Activated B cell treated with CpG ODN at 0.5 μM for 24 hours (primary cell): ENCODE measurements at places on chromosomes 2 and 18. TPM values are rescaled to one million over a fixed set of nuclear protein-coding genes. Genes with fewer than 3 reads are reported as not detected.

DNA sequence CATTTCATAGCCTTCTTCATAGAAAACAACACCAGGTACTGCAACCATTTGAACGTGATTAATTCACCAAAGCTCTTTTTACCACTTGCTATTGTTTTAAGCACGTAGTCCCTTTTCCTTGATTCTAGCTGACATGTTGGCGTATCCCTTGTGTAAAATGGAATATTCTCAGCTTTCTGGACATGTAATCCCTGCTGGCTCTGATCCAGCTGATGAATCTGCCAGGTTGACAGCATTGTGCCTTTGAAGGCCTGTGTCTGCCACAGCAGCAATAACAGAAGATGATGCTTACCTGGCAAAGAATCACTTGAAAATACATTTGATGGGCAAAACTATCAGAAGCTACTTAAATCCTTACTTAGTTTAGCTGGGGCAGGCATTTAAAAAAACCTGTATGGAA, 81.0 kb upstream of the CCDC150 start:
- H3K27ac ChIP-seq = no peak overlapping the region
- no peak for DNase-seq
- H3K27me3 ChIP-seq = peaks cover 7% of the 10 kb centered on the region
- no peaks in the 10 kb centered on the region for H3K4me1 ChIP-seq
- no peaks in the 10 kb centered on the region for H3K36me3 ChIP-seq

The NDUFAF7 gene
- 22.4 and 22.8 TPM in 2 replicates for total RNA-seq

GRCh38 chr2:88660622-88661021, 30.9 kb upstream of the RPIA start:
- no peaks in the 10 kb centered on the region for H3K36me3 ChIP-seq
- no peak for DNase-seq
- no peak overlapping the region for H3K27ac ChIP-seq

GRCh38 chr2:38164881-38165280, 88.9 kb upstream of the CYP1B1 start:
- no peak overlapping the region for H3K27ac ChIP-seq
- peak; percentile 15 for DNase-seq
- peaks cover 3% of the 10 kb centered on the region for H3K4me1 ChIP-seq
- no peak overlapping the region for H3K4me3 ChIP-seq

DNA sequence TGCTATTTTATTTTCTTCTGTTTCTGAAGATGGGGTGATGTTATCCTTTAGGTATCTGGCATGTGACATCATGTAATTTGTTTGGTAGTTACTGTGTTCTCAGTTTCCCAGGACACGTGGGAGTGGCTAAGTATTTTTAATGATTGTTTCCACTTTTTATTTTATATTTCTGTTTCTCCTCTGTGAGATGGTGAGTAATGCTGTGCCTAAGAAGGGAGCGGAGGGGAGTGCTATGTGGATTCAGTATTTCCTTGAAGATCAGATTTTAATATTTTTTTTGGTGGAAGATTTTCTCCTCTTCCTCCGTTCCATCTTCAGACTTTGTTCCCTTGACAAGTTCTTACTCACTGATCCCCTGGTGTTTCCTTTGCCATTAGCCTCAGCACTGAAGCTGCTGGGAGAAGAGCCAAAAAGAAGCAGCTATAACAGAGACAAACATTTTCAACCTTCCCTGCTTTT, 180.0 kb upstream of the MMADHC start:
- H3K27ac ChIP-seq = no peak overlapping the region
- H3K4me3 ChIP-seq = no peak overlapping the region
- H3K27me3 ChIP-seq = no peaks in the 10 kb centered on the region

DNA sequence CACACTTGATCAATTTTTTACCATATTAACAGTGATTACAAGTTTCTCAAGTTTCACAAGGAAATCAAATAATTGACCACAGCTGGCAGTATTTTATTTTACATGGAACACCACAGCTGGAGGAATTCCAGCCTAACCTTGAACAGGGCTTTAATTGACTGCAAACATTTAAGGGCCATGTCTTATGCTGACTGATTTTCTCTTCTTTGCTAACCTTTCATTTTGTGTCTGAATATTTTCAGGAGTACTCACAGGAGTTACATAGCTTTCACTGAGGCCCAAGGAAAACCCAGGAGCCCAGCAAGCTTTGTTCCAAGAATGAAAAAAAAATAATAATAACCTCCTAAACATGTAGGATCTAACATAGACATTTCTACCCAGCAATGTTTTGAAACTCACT, 49.6 kb downstream of the FRZB start:
- H3K4me3 ChIP-seq = no peak overlapping the region
- DNase-seq = no peak
- H3K4me1 ChIP-seq = no peaks in the 10 kb centered on the region
- peaks cover 17% of the 10 kb centered on the region for H3K27me3 ChIP-seq
- no peak overlapping the region for H3K27ac ChIP-seq

DNA sequence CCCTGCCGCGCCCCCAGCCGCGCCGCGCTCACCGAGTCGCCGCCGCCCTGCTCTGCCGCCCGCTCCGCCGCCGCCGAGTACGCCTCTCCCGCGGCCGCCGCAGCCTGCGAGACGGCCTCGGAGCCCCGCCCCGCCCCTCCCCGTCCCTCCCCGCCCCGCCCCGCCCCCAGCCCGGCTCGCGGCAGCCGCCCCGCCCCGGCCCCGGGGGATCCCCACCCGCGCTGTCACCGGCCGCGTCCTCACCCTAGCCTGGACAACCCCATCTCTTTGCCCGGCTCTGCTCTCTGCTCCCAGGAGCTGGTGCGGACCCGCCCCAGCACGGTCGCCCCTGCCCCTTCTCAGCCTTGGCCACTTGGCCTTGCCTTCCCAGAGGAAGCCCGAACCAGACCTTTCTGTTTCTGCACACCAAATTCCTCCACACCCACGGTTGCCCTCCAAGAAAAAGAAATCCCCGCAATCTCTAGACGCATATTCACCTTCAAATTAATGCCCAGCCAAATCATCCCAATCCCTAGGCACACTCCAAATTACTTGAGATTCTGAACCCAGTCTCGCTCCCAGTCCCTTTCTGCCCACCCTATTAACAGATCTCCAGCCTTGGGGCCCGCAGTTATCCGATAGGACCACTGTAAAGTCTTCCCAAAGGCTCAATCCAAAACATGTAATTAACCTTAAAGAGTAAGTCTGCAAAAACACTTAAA, at the start of gene CYRIA:
Gene CYRIA, minus strand, starts transcription at position 87 of the 701 bp plus-strand sequence. CDS start 77,715 bp downstream, outside the sequence.
- H3K27me3 ChIP-seq = no peaks in the 10 kb centered on the region
- H3K36me3 ChIP-seq = peaks cover 34% of the 10 kb centered on the region
- peaks cover 58% of the 10 kb centered on the region for H3K4me1 ChIP-seq
- H3K4me3 ChIP-seq = peak within 1 kb of the TSS; percentile 97
